ENCODE measurements at places on chromosomes 3 and 15.

GRCh38 chr3:117873249-117873600 lies 1161.4 kb downstream of the IGSF11 start:
- DNase-seq: no peak

- DNase-seq: peak; percentile 40
Observed at GRCh38 chr3:4750306-4750968, 228.8 kb upstream of the BHLHE40 start.

DNA sequence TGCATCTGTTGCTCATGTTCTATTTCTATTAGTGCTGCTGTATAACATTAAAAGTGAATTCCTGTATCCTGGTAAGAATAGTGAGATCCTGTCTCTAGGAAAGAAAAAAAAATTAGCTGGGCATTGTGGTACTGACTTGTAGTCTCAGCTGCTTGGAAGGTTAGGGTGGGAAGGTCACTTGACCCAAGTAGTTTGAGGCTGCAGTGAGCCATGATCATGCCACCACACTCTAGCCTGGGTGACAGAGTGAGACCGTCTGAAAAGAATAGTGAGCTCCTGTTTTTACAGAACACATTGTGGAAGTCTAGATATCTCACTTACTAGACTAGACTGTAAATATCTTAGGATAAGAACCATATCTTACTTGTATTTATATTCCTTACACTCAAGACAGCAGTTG lies 4.6 kb downstream of the ATP11B start:
- DNase-seq: no peak

DNA sequence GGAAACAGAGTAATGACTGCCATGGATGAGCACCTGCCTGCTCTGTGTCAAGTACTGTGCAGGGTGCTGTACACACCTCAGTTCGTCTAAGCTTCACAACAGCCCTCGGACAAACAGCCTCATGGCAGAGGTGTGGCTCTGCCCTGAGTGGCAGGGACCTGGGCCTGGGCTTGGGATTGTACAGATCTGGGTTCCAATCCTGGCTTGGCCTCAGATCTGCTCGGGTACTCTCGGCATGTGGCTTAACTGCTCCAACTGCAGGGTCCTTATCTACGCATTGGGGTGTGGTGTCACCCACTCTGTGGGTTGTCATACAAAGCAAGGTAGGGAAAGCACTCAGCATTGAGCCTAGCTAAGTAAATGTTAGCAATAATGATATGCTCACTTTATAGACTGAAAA lies 46.6 kb upstream of the SEC13 start:
- DNase-seq: no peak

- no peak for DNase-seq
Observed at GRCh38 chr3:15438983-15439382, 11.6 kb downstream of the EAF1 start.

- no peak for DNase-seq
Observed at GRCh38 chr3:185960522-185961288, 22.9 kb upstream of the TRA2B start.

GRCh38 chr3:112352720-112353119 lies 19.8 kb downstream of the CD200 start:
- DNase-seq: no peak

All from CD4-positive, alpha-beta T cell treated with Interleukin-4 for 1 hour (primary cell).